Stomach (tissue), 19 donors: ENCODE measurements at places on chromosomes 5 and 9. TPM values are rescaled to one million over a fixed set of nuclear protein-coding genes. Genes with fewer than 3 reads are reported as not detected.

DNA sequence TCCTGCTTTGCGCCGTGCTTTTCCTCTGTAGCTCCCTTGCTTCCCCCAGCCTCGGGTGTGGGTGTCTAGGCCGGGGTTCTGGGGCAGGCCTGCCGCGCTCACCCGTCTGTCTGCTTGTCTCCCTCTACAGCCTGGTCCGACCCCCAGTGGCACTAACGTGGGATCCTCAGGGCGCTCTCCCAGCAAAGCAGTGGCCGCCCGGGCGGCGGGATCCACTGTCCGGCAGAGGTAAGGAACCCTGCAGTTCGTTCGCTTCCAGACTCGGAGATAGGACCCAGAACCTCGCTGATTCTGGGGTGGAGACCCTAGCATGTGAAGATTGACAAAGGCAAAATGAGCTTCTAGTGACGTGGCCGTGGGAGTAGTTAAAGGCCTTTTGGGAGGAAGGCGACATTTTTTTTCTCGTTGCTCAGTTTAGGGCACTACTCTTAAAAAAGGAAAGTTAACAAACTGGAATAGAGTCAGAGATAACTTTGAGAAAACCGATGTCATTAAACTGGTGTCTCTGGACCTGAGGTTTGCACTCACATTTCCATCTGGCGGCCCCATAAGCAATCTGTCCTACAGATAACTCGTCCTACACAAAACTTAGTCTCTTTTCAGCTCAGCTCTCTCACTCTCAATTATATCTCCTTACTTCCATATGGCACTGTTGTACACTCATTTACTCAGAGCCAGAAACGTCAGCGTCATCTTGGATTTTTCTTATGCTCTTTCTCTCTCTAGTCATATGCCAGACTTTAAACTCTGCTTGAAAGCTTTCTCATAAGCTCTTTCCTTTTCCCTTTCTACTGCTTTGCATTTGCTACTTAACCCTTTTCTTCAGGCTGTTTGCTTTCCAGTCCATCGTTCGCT is 561 bp downstream of the SEC61B start:
- no peak for DNase-seq

GRCh38 chr5:163807781-163808180 is 302.4 kb downstream of the MAT2B start:
- DNase-seq = no peak

DNA sequence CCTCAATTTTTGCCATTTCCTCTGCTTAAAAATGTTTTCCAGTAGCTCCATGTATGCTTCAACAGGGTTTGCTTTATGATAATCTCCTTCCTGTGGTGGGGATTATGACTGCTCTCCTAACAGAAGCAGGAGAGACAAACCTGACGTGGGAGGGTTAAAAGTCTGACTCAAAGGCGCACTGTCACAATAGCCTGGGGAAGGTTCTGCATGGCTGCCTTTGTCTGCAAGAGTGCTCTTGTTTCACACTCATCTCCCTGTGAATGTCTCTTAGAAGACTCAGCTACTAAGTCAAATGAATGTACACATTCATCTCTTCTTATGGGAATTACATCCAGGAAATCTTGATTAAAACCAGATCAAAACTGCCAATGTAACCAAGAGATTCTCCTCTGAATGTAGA is 90.9 kb upstream of the MTAP start:
- DNase-seq = no peak

DNA sequence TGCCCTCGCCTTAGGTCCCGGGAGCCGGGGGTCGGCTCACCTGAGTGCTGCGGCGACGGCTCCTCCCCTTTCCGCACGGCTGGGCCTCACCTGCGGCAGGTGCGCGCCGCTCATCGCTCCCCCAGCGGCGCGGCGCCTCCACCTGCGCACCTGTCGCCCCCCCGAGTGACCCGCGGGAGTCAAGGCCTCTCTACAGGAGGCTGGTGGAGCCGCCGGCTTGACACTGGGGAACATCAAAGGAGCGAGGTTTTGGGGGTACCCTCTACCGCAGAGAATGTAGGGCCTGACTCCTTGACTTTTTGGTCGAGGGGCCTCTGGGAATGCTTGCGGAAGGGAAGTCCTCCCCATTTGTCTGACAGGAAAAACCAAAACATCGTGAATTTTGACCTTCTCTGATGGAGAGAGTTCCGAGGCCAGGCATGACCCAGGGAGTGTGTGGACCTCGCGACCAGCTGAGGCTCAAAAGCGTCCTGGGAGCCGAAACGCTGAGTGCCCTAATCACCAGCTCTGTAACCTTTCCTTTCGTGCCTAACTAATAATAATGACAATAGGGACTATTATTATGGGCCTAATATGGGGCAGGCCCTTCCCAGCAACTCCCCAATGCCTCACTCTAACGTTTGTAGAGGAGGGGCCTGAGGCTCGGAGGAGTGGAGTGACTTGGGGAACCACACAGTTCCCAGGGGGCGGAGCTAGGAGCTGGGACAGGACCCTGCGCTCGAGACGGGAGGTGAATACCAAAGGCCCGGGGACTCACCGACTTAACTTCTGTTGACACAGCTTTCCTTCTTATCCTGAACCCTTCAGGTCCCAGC is 714 bp upstream of the IER5L start:
- no peak for DNase-seq

GRCh38 chr9:134980991-134981390 is 63.3 kb upstream of the FCN1 start:
- no peak for DNase-seq

DNA sequence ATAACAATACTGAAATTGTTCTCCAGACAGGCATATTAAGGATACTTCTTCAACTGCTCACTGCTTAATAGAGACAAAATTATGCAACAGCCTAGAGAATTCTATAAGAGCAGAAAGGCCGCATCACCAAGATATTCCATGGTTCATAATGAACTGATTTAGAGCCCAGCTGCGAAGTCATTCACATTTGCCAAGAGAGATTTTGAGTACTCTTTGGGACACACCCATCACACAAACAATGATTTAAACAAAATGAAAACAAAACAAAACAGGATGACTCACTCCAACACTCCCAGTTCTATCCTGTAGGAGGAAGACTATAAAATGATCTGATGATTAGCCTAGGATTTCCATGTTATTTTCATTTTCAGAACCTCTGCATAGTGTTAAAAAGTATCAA is 145.7 kb upstream of the GNA14 start:
- DNase-seq = peak; percentile 37

GRCh38 chr9:93340091-93340490 is 111.4 kb upstream of the FAM120A start:
- no peak for DNase-seq

- no peak for DNase-seq
Measured at GRCh38 chr5:118646917-118647316, 341.4 kb downstream of the DTWD2 start.

DNA sequence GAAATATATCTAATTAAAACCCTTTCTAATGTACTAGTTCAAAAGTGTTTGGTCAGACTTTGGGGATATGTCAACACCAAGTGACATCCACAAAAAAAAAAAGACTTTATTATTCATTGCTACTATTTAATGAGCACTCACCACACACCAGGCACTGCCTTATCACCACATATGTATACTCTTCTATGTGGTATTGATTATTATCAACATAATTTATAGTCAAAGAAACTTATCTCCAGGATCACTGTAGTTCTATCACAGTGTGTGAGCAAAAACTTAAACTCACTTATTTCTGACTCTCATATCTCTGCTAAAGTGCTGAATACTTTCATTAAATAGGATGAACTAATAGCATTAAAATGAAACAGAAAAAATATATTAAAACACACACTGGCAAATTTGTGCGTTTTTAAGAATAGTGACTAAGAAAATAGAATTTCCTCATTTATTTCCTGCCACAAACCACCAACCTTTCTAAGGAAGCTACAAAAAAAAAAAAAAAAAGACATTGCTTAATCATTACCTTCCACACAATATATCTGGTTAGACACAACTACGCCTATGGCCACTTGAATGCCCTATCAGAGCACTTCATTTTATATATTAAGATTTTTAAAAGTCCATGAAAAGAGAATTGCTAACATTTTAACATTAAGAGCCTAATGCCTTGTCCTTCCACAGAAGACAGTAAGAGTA is 12.8 kb downstream of the SLCO4C1 start:
- DNase-seq = no peak

DNA sequence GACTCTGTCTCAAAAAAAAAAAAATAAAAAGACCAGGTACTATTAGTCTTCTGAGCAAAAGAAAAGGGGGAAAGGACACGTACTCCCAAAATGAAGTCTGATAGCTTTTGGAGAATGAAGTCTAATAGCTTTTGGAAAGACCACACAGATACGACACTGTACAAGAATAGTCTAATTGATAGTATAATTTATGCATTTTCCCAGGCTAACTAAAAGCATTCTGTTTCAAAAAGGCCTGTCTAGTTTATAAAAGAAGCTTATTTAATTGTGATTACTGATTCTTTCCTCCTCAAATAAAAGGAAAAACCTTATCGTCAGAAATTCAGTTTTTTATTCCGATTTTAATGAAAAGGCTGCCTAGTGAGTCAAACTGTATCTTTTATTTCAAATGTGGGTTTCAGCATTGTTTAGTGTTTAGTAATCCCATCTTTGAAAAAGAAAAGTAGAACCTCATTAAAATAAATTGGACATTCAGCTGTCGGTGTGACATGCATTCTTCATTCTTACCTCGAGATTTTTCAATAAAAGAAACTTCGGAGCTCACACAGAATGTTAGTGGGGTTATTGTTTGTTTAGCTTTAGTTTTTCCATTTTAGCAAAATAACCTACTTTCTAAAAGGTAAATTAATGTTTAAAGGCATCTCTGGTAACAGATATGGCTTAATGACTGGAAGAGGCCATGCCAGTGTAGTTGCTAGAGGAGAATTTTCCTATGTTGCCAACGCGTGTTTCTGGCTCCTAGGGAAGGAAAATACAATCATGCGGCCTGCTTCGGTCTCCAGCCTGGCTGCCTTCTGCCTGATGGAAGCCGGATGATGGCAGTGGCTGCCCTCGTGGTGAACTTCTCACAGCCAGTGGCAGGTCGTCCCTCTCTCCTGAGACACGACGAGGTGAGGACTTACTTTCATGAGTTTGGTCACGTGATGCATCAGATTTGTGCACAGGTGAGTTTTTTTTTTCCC is 70.0 kb downstream of the NLN start:
- no peak for DNase-seq

- DNase-seq = no peak
Measured at GRCh38 chr9:10785255-10785654, 172.5 kb upstream of the PTPRD start.

CYLC2 gene
- total RNA-seq = not detected

GRCh38 chr5:128538250-128539037 is 399 bp upstream of the FBN2 start:
- DNase-seq = no peak

DNA sequence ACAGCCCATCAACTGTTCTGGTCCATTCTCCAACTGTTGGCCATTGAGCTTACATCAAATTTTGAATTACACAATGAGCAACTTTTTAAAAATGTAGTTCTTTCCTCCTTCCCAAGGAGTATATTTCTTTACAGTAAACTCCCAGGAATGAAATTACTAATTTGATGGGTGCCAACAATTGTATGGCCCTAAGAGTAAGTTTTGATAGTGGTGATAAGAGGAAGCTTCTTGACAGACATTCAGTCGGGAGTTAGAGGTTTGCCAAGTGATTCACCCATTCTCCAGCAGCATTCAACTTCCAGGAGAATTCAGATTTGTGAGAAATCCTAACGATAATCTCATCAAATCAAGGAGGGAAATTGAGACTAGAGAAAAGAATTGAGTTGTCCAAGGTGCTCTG is 579.9 kb downstream of the ACTL7B start:
- DNase-seq = no peak

DNA sequence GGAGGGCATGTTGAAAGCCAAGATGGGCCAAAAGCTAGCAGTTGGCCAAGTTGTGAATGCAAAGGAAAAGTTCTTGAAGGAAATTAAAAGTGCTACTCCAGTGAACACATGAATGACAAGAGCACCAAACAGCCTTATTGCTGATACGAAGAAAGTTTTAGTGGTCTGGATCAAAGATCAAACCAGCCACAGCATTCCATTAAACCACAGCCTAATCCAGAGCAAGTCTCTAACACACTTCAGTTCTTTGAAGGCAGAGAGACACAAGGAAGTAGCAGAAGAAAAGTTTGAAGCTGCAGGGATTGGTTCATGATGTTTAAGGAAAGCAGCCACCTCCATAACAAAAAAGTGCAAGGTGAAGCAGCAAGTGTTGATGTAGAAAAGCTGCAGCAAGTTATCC is 71.6 kb downstream of the ERCC6L2 start:
- no peak for DNase-seq

DNA sequence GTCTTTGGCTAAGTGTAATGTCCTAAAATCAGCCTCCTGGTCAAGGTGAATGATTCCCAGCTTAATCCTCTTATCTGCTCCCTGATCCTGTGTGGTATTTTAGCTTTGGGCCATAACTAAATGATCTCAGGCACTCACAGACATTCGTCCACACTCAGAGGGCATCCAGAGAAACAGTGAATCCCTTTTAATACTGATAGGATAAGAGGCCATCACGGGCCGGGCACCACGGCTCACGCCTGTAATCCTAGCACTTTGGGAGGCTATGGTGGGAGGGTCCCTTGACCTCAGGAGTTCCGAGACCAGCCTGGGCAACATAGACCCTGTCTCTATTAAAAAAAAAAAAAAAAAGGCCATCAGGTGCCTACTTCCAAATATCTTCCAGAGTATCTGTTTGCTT is 6.3 kb downstream of the PDCL start:
- no peak for DNase-seq

DNA sequence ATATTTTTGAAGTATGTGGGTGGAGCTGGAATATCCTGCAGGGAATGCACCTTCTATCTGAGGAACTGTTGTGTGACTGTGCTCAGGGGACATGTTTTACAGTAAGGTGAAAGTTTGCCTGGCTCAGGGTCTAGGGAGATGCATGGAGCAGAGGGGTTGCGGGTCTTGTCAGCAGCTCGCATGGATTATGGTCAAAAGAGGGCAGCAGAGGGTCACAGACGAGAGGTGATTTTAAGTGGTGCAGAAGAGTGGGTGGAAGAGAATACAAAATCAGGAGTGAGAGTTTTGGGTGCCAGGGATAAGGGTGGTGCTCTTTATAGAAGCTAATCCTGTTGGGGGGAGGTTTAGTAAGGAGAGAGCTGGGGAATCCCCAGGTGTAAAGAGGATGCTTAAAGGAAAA is 53.5 kb upstream of the GRIN3A start:
- no peak for DNase-seq

AQP7 gene
- total RNA-seq = 3.9 TPM

- no peak for DNase-seq
Measured at GRCh38 chr5:149018909-149019443, 43.9 kb downstream of the SH3TC2 start.

DNA sequence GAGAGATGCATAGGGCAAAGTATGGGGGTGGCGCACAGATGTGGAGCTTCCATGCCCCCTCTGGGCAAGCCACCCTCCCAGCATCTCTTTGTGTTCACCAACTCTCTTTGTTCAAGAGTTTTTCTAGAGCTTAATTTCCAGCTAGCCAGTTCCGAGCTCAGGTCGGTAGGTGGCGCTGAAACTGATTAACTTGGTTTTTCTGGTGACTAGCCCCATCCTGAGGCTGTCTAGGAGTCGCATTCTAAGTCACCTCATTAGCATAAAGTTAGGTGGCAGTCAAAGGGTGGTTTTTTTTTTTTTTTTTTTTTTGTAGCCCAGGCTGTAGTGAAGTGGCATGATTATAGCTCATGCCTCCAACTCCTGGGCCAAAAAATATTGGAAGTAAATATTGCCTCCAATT is 476.4 kb downstream of the KDM4C start:
- peak; percentile 45 for DNase-seq
